Hematopoietic multipotent progenitor cell treated with erythropoietin and hydrocortisone succinate and interleukin-3 and kit ligand, for 17 days (in vitro differentiated cells): ENCODE measurements at places on chromosomes 7 and 10.

- no peak for DNase-seq
Measured at GRCh38 chr10:63712717-63713115, 191.5 kb downstream of the REEP3 start.

GRCh38 chr7:33079096-33079495 lies 16.5 kb upstream of the NT5C3A start:
- no peak for DNase-seq

DNA sequence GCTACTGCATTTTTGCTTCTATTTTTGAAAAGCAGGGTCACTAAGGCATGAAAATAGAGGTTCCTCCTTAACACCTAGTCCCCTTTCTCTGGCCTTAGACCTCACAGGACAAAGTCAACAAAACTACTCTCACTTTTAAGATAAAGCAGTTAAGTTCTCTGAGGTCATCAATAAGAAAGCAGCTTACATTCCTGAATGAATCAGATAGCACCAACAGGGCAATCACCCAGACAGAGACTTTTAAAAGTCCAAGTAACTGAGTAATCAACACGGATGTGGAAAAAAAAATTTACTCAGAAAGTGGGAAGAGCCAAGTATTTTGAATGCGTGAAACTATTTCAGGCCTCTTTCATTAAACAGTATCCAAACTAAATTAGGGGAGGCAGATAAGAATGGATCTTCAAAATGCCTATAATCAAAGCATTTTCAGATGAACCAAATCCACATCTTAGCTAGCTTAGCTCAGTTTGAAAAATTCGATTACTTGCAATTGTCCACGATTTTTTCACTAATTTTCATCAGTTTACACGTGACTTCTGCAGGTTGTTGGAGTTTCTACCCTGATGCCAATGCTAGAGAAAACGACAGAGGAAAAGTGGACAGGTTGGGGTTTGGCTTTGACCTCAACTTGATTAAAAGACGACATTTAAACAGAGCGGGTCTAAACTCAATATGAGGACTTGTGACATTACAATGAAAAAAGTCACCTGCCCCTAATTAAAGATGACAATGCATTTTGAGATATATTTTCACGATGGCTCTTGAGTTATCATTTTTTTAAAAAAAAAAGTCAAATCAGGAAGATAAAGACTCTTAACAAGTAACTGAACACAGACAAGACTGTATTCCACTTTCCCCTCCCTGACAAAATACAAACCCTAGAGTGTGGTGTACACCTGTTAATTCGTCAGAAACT lies 1.6 kb downstream of the BEND7 start:
- no peak for DNase-seq

- DNase-seq = no peak
Measured at GRCh38 chr10:72736176-72736827, 44.4 kb downstream of the MCU start.
